ENCODE measurements at places on chromosomes 5 and 9.

- no peak for DNase-seq
Measured at GRCh38 chr5:1701216-1701864, 98.3 kb downstream of the MRPL36 start.

DNA sequence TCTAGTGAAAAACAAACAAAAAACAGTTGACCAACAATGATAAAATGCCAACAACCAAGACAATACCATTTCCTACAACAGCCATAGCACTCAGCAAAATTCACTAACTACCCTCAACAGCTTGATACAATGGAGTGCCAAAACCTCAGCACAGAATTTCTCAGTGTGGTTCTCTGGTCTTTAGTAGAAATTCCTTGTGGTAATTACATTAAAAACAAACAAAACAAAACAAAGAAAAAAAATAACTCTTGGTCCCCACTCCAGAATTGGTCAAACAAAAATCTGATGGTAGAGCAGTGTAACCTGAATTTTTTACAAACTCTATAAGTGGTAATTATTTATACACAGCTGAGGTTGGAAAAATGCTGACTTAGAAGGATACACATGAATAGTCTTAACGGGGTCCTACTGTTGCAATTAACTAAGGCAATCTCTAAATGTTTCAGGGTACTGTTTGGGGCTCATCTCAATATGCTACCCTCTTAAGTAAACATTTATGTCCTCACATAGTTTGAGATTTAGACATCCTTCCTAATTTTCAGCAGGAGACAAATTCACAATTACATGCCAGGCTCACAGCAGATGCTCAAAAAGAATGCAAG is 13.8 kb downstream of the CSNK1A1 start:
- no peak for DNase-seq

- DNase-seq: no peak
Measured at GRCh38 chr9:22790329-22790728, 343.7 kb downstream of the DMRTA1 start.

GRCh38 chr5:93226202-93226735 is 354.8 kb downstream of the NR2F1-AS1 start:
- DNase-seq: no peak

GRCh38 chr9:125744616-125745015 is 2.6 kb upstream of the PBX3 start:
- DNase-seq: no peak
